Astrocyte of the spinal cord (primary cell): ENCODE measurements at places on chromosomes 6 and 20.

- no peak for DNase-seq
These were observed 2.3 kb downstream of the MTRF1L start for GRCh38 chr6:153000243-153000642.

DNA sequence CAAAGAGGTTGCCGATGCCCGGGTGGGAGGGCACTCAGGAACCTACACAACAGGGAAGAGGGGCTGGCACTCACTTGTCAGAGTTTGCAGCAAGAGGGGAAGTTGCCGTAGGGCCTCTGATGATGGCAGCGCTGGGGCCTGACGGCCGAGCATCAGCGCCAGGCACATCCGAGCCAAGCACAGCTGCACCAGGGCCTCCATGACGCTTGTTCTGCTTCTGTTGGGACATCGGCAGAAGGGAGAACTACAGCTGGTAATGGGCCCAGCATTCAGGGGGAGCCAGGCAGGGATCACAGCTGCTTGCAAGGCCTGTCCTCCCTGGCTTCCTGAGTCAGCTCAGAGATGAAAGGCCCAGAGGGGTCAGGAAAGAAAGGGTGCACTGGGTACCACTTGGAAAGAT, 367.7 kb downstream of the CDH4 start:
- no peak for DNase-seq

DNA sequence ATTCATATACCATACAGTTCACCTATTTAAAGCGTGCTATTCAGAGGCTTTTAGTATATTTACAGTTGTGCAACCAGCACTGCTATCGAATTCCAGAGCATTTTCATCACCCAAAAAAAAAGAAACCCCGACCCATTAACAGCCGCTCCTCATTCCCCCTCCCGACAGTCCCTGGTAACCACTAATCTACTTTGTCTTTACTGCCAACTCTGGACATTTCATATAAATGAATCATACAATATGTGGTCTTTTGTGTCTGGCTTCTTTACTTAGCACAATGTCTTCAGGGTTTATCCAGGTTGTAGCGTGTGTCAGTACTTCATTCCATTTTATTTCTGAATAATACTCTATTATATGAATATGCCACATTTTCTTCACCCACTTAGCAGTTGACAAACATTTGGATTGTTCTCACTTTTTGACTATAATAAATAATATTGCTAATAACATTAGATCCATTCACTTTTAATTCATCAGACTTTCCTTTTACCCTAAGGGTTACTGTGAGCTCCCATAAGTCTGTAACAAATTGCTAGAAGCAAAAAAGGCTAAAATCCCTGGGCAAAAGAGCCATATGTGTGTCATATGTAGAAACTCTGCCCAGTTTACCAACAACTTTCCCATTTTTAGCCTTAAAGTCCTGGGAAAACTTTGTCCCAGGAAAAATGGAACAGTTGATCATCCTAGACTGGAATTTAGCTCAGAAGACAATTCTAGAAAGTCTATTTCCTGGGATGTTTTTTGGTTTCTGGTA, 23.2 kb upstream of the ROS1 start:
- peak; percentile 95 for DNase-seq

DNA sequence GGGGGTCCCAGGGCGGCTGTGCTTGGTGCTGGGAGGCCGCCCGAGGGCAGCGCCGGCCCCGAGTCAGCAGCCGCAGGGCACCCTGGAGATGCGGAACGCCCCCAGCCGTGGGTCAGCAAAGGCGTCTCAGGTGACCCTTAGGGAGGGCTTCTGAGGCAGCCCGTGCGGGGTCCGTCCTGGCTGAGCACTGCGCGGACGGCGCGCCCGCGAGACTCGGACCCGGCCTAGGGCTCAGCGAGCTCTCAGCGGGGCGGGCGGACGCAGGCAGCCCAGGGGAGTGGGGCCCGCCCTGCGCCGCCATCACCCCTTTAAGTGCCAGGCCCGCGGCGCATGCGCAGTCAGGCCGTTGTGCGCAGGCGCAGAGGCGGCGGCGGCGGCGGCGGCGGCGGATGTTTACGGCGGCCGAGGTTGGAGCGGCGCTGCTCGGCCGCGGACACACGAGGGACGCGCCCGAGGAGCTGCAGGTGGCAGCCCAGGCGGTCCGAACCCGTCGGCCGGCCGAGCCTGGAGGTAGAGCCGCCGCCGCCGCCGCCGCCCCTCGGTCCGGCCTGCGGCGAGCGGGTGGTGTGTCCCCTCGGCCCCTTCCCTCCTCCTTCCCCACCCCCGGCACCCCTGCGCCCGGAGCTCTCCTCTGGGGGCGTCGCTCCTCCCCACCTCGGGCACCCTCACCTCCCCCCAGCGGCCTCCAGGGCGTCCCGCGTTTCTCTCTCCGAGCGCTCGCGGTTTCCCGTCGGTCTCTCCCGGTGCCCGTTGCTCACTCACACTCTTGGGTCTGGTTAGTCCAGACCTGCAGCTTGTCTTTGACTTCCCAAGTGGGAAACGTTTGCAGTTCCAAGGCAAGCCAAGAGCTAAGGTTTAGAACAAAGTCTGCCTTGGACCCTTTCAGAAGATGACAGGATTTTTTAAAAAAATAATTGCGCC, at the start of gene PCMTD2:
Gene PCMTD2, plus strand, starts transcription at position 388 of the 921 bp plus-strand sequence. CDS start 4,218 bp downstream, outside the sequence.
- DNase-seq: peak; percentile 83

- no peak for DNase-seq
These were observed 721.9 kb upstream of the HS3ST5 start for GRCh38 chr6:115064680-115065079.

DNA sequence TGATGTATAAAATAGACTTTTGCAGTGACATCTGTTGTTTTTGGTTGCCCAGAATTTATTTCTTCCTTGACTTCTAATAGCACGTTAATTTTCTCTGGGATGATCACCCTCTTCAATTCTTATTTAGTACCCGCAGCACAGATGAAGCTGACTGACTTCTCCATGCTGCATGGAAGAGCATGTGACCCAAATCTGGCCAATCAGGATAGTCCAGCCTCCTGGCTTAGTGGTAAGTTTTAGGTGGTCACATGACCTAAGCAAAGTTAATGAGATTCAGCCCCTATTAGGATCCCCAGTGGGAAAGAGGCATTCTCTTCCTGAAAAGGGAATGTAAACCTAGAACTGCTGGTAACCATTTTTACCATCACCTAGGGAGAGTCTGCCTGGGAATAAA, 13.8 kb upstream of the SIRT5 start:
- no peak for DNase-seq

GRCh38 chr6:38261626-38262025, 378.1 kb downstream of the BTBD9 start:
- DNase-seq: no peak
